Right renal pelvis (tissue), 4 donors: ENCODE measurements at places on chromosomes 13 and 19.

DNA sequence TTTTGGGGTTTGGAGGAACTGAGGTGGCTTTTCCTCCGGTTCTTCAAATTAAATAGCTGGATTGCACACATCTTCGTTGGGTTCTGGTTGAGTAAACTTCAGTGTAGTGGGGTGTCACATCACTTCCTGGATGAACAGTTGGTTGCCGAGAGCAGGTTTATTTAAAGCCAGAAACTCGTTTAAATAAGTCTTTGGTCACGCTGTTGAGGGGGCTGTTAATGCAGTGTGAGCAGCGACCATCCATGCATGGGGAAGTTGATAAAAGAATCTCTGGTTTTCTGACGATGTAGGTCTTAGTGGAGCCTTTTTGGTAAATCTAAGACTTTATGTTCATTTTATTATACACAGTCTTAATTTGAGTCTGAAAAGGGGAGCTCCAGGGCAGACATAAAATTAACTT lies 351.2 kb upstream of the ARGLU1 start:
- DNase-seq: no peak

DNA sequence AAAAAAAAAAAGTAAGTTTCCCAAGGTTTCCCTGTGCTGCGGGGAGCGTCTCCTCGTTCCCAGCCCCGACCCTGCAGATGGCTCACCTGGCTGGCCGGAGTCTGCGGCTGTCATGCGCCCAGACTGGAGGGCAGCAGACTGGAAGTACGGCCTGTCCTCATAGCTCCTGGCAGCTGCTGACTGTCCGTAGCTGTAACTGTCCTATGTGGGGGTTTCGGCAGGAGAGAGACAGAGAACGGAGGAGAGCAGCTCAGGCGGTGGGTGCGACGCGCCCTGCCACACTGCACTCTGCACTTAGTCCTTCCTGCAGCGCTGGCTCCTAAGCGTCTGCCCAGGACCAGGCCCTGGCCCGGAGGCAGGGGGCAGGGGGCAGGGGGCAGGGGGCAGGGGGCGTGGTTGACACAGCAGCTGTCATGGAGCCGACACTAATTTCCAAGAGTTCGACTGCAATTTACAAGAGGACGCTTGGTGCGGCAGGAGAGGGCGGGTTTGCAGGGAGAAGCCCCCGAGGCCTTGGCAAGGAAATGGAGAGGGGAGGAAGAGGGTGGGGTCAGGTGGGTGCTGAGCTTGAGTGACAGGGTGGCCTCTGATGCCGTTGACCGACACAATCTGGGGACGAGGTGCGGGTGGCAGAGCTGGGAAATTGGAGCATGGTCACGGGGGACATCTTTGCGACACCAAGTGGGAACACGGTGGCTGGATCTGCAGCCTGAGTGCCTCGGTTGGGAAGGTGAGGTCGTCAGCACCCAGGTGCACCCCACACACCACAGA lies 35.1 kb downstream of the ZFR2 start:
- no peak for DNase-seq

- DNase-seq: no peak
These were observed 382.9 kb downstream of the OLFM4 start for GRCh38 chr13:53411463-53411862.

- DNase-seq: no peak
These were observed 493 bp upstream of the PDE4A start for GRCh38 chr19:10419646-10420443.

DNA sequence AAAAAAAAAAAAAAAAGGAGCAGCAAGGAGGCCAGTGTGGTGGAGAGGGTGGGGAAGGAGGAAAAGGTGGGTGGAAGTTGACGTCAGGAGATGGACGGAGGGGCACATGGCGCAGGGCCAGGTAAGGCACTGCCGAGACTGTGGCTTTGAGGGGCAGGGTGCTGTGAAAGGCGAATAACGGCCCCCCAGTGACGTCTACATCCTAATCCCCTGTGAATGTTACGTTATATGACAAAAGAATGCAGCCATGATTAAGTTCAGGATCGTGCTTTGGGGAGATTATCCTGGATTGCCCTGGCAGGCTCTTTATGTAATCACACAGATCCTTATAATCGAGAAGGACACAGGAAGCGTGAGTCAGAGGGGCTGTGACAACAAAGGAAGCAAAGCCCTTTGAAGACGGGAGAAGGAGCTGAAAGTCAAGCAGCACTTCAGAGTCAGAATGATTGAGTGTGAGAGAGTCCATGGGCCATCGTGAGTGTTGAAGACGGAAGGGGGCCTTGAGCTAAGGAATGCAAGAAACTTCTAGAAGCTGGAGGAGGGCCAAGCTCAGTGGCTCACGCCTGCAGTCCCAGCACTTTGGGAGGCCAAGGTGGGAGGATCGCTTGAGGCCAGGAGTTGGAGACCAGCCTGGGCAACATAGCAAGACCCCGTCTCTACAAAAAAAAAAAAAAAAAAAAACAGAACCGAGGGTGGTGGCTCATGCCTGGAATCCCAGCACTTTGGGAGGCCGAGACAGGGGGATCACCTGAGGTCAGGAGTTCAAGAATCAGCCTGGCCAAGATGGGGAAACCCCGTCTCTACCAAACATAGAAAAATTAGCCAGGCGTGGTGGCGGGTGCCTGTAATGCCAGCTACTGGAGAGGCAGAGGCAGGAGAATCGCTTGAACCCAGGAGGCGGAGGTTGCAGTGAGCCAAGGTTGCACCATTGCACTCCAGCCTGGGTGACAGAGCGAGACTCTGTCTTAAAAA lies 13.8 kb upstream of the CEACAM16 start:
- DNase-seq: no peak

DNA sequence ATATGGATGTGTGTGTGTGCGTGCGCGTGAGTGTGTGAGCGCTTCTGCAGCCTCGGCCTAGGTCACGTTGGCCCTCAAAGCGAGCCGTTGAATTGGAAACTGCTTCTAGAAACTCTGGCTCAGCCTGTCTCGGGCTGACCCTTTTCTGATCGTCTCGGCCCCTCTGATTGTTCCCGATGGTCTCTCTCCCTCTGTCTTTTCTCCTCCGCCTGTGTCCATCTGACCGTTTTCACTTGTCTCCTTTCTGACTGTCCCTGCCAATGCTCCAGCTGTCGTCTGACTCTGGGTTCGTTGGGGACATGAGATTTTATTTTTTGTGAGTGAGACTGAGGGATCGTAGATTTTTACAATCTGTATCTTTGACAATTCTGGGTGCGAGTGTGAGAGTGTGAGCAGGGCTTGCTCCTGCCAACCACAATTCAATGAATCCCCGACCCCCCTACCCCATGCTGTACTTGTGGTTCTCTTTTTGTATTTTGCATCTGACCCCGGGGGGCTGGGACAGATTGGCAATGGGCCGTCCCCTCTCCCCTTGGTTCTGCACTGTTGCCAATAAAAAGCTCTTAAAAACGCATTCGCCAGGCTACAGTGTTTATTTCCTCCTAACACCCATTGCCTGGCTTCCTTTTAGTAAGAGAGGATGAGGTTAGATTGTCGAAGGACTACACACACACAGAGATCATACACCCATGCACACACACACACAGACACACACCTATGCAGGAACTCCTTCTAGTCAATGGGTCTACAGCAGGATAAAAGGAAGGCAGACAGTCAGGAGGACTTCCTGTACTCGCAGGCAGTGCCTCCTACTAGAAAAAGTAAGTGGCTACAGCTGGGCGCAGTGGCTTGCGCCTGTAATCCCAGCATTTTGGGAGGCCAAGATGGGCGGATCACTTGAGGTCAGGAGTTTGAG lies 7.1 kb downstream of the FOSB start:
- DNase-seq: no peak
